ENCODE measurements at places on chromosomes 16 and 17.

- DNase-seq, result no peak
Observed at GRCh38 chr16:89054714-89055113, 38.9 kb upstream of the ACSF3 start.

DNA sequence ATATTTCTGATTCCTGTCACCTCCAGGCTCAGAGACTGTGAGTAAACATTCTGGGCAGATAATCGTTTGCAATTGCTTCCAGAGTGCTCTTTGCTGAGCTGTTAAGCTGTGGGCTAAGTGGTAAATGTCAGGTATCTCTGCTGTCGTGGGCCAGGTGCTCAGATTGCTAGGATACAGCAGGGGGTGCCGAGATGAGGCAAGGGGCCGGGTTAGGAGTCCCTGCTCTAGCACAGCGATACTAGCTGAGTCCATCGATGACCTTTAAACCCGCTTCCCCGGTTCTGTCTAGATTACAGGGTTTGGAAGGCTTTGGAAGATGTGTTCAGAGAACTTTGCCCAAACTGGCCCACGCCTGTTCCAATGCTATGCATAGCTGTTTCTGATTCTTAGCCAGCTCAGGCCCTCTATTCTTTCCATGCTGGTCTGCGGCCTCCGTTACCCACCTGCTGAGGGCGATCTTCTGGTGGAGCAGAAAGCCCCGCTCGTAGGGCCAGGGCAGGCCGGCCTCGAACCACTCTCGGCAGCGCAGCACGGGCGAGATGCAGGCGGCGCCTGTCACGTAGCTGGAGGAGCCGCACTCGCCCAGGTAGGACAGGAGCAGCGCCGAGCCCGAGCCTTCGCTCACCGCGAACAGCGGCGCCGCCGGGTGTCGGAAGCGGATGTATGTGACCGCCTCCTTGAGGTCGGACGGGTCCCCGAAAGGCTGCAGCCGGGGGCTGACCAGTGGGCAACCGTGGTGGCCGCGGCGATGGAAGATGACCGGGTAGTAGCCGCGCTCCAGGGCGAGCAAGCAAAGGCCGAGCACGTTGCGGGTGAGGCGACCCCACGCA lies 979 bp downstream of the ABHD15 start:
- DNase-seq, result peak; percentile 54

- DNase-seq, result no peak
Observed at GRCh38 chr16:69116256-69116875, 10.9 kb downstream of the HAS3 start.

- no peak for DNase-seq
Observed at GRCh38 chr16:51407199-51407598, 256.1 kb upstream of the SALL1 start.

DNA sequence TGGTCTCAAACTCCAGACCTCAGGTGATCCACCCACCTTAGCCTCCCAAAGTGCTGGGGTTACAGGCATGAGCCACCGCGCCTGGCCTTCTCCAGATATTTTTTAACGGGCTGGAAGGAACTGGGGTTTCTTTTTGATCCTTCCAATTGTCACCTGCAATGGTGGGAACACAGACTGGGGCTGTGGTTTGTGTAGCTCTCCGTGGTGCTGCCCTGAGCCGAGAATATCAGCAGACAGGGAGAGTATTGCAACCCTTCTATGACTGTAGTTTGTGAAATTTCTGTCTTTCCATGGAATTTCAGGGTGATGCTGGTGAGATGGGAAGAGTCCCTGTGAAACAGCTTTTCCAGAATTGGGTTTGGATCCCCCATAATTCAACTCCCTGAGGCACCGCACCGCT lies 263.5 kb downstream of the ENGASE start:
- DNase-seq, result no peak

DNA sequence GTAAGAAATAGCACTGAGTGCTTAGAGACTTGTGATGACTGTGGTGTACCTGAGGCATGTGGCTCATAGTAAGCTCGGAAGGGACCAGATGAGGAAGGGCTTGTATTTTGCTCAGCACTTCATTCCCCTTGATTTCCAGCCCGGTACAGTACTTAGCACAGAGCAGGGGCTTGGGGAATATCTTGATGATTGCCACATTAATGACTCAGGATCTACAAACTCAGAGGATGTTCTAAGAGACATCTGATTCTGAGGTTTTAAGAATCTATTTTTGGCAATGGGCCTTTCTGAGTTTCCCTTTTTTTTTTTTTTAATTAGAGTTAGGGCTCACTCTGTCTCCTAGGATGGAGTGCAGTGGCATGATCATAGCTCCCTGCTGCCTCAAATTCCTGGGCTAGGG lies 9.1 kb downstream of the ASPHD1 start:
- DNase-seq, result no peak

GRCh38 chr17:83002118-83002805 lies 77.1 kb upstream of the METRNL start:
- DNase-seq, result no peak

GRCh38 chr16:90048347-90048722 lies 28.8 kb downstream of the PRDM7 start:
- no peak for DNase-seq

DNA sequence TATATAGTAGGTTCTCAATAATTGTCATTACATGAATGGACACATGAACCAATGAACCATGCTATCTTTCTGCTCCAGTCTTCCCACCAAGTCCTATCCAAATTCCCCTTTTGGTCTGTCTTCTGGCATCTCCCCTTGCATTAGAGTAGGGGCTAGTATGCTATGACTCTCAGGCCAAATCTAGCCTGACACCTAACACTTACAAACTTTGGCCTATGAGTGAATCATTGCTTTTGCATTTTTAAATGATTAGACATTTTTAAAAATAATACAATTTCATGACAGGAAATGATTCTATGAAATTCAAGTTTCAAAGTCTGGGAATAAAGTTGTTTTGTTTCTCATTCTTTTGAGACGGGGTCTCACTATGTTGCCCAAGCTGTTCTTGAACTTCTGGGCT lies 102.5 kb upstream of the MAF start:
- DNase-seq, result no peak
